ENCODE measurements at places on chromosomes 12 and 14.

- no peak for DNase-seq
Observed at GRCh38 chr12:93939641-93940325, 208.6 kb upstream of the PLXNC1 start.

DNA sequence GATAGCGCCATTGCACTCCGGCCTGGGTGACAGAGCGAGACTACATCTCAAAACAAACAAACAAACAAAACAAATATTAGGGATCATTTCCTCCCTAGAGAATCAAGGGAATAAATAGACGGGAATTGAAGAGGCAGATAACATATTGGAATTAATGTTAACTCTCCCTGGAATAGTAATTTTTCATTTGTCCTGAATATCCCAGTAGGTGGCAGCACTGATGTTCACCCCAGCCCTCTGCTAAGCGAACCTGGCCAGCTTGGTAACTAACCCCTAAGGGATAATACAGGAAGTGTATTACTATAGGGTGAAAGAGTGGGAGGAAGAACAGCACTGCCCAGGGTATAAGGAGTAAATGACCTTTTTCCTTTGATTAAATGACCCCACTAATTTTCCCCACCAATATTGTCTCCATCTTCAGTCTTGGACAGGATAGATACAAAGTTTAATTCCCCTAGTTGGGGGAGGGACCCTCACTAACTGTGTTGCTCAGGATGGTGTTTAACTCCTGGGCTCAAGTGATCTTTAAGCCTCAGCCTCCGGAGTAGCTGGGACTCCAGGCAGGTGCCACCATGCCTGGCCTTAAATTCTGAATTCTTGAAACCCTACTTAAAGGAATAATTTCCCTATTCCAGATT lies 40.5 kb downstream of the SLC2A14 start:
- no peak for DNase-seq

DNA sequence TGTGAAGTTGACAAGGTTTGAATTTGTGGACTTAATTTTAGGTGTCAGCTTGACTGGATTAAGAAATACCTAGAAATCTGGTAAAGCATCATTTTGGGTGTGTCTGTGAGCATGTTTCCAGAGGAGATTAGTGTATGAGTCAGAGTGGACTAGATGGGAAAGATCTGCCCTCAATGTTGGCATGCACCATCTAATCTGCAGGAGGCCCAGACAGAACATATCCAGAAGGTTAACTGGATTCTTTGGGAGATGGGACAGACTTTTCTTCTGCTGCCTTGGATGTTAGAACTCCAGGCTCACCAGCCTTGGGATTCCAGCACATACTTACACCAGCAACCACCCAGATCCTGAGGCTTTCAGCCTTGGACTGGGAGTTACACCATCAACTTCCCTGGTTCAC lies 14.1 kb downstream of the SGPP1 start:
- DNase-seq, result no peak

DNA sequence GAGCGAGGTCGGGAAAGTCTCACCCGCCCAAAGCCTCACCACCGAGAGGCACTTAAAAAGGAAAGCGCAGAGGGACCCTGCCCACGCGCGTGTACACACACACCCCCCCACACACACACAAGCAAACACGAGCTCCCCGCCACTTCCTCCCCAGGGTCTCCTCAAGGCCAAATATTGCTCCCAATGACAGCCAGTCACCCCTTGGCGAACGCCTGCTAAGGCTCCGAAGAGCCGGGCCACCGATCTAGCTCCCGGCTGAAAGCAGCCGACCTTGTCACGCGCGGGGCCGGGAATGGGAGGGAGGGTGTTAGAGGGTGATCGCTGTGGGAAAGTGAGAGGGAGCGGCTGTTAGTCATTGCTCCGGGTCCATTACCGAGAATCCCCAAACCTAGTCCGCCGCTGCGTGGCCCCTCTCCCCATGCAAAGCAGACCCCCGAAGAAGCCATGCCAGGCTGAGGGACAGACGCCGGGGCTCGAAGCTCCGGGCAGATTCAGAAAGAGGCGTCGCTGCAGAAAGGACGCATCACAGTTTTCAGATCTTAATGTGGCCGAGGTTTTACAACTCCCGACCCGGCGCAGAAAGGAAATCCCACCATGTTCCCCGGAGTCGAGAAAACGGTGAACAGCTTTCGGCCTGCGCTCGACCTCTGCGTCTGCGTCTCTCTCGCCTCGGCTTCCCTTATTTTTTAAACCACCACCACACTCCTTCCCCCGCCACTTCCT lies 2.6 kb downstream of the BMP4 start:
- no peak for DNase-seq

- DNase-seq, result no peak
Observed at GRCh38 chr12:123910761-123911193, 61.9 kb downstream of the CCDC92 start.

DNA sequence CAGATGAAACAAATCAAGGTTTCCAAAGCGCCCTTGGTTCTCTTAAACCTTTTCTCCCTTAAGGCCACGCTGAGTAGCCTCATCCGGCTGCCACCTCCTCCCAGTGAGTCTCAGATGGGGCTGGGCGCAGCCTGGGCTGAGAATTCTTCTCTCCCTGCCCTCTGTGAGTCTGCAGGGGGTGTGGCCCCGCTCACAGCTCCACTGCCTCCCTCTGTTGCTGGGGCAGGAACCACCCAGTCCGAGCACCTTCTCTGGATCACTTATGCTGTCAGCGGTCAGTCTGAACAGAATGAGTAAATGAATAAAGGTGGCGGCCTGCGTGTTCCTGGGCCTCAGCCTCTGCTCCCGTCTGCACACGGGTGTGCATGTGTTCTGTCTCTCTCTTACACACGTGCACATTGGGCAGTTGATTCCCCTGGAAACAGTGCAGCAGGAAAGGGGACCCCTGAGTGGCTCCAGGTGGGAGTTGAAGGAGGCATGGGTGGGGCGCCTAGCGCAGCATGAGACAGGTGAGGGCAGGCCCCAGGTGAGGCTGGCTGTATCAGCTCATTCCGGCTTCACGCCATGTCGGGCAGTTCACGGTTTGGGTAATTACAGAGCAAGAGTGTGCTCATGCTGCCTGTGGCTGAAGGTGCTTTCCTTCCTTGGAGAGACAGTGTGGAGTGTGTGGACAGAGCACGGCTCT lies 4.3 kb downstream of the PAPLN start:
- DNase-seq, result no peak

DNA sequence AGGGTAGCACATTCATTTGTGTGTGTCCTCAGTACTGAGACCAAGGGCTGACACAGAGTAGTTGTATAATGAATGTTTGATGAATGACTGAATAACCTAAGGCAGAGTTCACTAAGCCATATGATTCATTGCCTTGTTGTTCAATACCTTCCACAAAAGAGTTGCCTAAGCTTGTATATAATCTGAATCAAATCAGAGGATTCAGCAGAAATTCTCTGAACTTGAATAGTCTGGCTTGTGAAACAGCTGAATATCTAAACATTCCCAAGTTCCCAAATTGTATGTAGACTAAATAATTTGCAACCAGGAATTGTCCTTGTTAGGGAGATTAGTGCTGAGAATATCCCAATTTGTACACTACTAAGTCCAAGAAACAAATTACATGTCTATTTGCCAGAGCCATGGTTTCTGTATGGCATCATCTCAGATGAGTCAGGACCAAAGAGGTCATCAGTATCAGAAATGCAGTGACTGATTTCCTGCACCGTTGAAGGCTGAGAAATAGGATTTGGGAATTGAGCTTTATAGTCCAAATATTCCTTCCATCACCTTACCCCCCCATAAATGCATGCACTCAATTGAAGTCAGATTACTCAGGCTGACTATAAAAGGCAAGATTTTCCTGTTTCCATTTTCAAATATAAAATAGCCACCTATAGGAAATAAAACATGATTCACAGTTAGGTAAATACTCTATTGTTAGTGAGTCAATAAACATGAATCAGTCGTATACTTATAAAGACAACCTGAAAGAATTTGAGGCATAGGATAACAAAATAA lies 168.7 kb downstream of the PHLDA1 start:
- no peak for DNase-seq

- DNase-seq, result no peak
Observed at GRCh38 chr14:31371646-31372045, 48.7 kb downstream of the HEATR5A start.

GRCh38 chr12:33759279-33759678 lies 263.0 kb upstream of the ALG10 start:
- no peak for DNase-seq

DNA sequence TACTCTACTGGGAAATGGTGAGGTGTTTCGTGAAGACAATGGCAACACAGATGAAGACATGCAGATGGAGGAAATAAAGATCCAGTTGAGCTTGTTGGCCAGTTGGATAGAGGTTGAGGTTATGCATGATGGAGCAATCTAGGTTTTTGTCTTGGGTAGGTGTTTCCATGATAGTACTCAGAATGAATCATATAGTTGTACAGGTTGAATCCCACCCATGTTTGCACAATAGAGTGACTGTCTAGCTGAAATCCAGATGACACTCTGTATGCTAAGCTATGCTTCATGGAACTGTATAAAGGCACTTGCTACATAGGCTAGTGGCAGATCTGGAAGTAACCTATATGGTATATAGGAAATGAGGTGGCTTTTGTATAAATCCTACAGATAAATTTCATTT lies 264.9 kb downstream of the NAV3 start:
- DNase-seq, result no peak

Data from stimulated activated naive CD4-positive, alpha-beta T cell treated with Interleukin-2 at 50 U/mL for 16 hours (primary cell).